Vagina (tissue), 2 donors: ENCODE measurements at places on chromosomes 7 and 10. TPM values are rescaled to one million over a fixed set of nuclear protein-coding genes. Genes with fewer than 3 reads are reported as not detected.
A peak's percentile ranks its signal among the peaks of the same experiment; 100 is the strongest.

NPFFR1 gene
- total RNA-seq, result not detected

PPP1R3C gene
- 26.3 TPM for total RNA-seq

ZNF467 gene
- 13.3 TPM for total RNA-seq

TFEC gene
- total RNA-seq, result 4.7 TPM

GIMAP1 gene
- 5.2 TPM for total RNA-seq

GRCh38 chr7:101924171-101924570 lies 106.7 kb downstream of the CUX1 start:
- peak overlapping the region; percentile 67 for H3K27ac ChIP-seq
- peak overlapping the region; percentile 6 for H3K4me3 ChIP-seq
- H3K4me1 ChIP-seq, result peaks cover 23% of the 10 kb centered on the region
- H3K27me3 ChIP-seq, result no peaks in the 10 kb centered on the region
- H3K36me3 ChIP-seq, result no peaks in the 10 kb centered on the region

- no peak for DNase-seq
- H3K27ac ChIP-seq, result no peak overlapping the region
- no peaks in the 10 kb centered on the region for H3K4me1 ChIP-seq
- no peak overlapping the region for H3K4me3 ChIP-seq
- H3K36me3 ChIP-seq, result no peaks in the 10 kb centered on the region
- no peaks in the 10 kb centered on the region for H3K27me3 ChIP-seq
Measured at GRCh38 chr7:70463352-70463938, 668.5 kb upstream of the GALNT17 start.

- H3K36me3 ChIP-seq, result no peaks in the 10 kb centered on the region
- no peak overlapping the region for H3K4me3 ChIP-seq
- no peaks in the 10 kb centered on the region for H3K4me1 ChIP-seq
- DNase-seq, result no peak
Measured at GRCh38 chr7:4136501-4137110, 545.5 kb upstream of the FOXK1 start.

GRCh38 chr10:123298583-123298982 lies 144.4 kb downstream of the BUB3 start:
- no peaks in the 10 kb centered on the region for H3K4me1 ChIP-seq
- H3K27ac ChIP-seq, result no peak overlapping the region
- no peaks in the 10 kb centered on the region for H3K36me3 ChIP-seq
- no peak overlapping the region for H3K4me3 ChIP-seq
- no peaks in the 10 kb centered on the region for H3K27me3 ChIP-seq
- no peak for DNase-seq

GRCh38 chr7:41994036-41994745 lies 242.8 kb downstream of the GLI3 start:
- H3K4me1 ChIP-seq, result peaks cover 69% of the 10 kb centered on the region
- H3K4me3 ChIP-seq, result no peak overlapping the region
- H3K27ac ChIP-seq, result no peak overlapping the region
- H3K27me3 ChIP-seq, result no peaks in the 10 kb centered on the region
- no peaks in the 10 kb centered on the region for H3K36me3 ChIP-seq

DNA sequence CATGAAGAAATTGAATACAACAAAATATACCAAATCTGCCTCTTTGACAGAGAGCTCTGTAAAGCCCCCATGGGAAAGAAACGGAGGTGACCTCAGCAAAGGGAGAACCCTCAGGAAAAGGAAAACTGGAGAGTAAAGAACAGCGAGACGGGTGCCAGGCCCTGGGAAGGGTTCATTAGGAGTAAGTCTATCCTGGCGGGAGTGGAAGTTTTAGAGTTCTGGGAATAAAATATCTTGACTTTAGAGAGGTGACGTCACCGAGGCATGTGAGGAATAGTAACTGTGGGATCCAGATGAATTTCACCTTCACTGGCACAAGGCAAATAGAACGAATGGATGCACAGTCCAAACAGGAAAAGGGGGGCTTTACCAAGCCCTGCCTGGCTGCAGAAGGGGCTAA lies 362.8 kb upstream of the IGFBP3 start:
- H3K27ac ChIP-seq, result no peak overlapping the region
- no peaks in the 10 kb centered on the region for H3K4me1 ChIP-seq
- no peaks in the 10 kb centered on the region for H3K27me3 ChIP-seq
- no peak for DNase-seq

GRCh38 chr7:54722502-54722901 lies 36.5 kb downstream of the SEC61G start:
- H3K4me3 ChIP-seq, result no peak overlapping the region
- H3K4me1 ChIP-seq, result no peaks in the 10 kb centered on the region
- no peak overlapping the region for H3K27ac ChIP-seq

DNA sequence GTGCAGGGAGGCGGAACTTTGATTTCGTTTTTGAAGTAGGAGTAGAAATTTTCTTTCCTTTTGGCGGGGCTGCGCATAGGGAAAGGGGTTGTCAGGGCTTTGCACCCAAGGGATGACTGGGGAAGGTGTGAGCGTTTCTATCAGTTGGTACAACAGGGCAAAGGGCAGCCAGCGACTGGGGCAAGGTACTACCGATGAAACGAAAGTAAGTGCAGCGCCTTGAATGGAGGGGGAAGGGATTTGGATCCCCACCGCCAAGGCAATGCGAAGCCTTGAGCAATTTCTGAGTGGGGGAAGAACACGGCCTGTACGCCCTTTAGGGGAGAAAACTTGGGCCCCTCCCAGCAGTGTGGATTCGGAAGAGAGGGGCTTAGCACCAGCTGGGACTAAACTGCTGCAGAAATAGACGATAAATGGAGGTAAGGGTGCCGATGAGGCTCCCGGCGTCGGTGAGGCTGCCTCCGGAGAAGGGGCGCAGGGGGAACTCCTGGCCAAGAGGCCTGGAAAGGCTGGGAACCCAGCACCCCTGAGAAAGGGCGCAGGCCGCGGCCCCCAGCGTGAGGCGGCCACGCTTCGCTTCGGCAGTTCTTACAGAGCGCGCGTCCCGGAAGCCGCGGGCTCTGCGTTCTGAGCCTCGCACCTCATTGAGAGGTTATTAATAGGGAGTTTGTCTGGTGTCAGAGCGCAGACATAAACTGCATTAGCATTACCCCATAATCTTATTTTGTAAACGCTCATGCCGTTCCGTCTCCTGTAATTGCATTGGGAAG lies 10.0 kb upstream of the TLX1 start:
- no peaks in the 10 kb centered on the region for H3K36me3 ChIP-seq
- peaks cover 20% of the 10 kb centered on the region for H3K27me3 ChIP-seq
- DNase-seq, result no peak
- peak overlapping the region; percentile 43 for H3K4me3 ChIP-seq

GRCh38 chr10:107741971-107742370 lies 577.5 kb upstream of the SORCS1 start:
- no peaks in the 10 kb centered on the region for H3K27me3 ChIP-seq
- no peaks in the 10 kb centered on the region for H3K4me1 ChIP-seq
- H3K27ac ChIP-seq, result no peak overlapping the region

DNA sequence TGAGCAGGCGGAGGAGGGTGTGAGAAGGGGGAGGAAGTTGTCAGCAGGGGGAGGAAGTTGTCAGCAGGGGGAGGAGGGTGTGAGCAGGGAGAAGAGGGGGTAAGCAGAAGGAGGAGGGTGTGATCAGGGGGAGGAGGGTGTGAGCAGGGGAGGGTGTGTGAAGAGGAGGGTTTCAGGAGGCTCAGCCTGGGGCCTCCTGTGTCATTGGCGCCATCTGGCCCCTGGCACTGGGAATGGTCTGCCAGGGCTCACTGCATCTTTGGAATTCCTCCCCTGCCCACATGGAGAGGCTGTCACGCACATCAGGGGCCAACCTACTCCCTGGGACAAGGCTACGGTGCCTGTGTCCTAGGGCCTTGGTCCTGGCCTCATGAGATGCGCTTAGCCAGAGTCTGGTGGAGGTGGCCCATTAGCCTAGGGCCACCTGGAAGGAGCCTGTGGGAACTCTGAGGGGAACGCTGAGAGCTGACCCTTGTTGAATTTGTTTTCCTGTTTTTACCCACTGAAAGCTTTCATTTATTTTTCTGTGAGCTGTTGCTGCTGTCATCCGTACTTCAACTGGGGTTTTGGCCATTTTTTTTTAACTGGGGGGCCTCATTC lies 18.0 kb downstream of the CAMK2B start:
- H3K27me3 ChIP-seq, result no peaks in the 10 kb centered on the region
- H3K36me3 ChIP-seq, result no peaks in the 10 kb centered on the region
- H3K4me1 ChIP-seq, result peaks cover 11% of the 10 kb centered on the region
- no peak for DNase-seq

GRCh38 chr7:123230603-123231002 lies 30.8 kb upstream of the SLC13A1 start:
- no peak overlapping the region for H3K4me3 ChIP-seq
- DNase-seq, result no peak
- H3K4me1 ChIP-seq, result no peaks in the 10 kb centered on the region
- H3K36me3 ChIP-seq, result no peaks in the 10 kb centered on the region

GRCh38 chr10:102675011-102675665 lies 30.9 kb downstream of the TRIM8 start:
- H3K36me3 ChIP-seq, result no peaks in the 10 kb centered on the region
- no peak overlapping the region for H3K4me3 ChIP-seq
- peaks cover 70% of the 10 kb centered on the region for H3K4me1 ChIP-seq
- H3K27ac ChIP-seq, result peak overlapping the region; percentile 71
- DNase-seq, result no peak
- no peaks in the 10 kb centered on the region for H3K27me3 ChIP-seq

DNA sequence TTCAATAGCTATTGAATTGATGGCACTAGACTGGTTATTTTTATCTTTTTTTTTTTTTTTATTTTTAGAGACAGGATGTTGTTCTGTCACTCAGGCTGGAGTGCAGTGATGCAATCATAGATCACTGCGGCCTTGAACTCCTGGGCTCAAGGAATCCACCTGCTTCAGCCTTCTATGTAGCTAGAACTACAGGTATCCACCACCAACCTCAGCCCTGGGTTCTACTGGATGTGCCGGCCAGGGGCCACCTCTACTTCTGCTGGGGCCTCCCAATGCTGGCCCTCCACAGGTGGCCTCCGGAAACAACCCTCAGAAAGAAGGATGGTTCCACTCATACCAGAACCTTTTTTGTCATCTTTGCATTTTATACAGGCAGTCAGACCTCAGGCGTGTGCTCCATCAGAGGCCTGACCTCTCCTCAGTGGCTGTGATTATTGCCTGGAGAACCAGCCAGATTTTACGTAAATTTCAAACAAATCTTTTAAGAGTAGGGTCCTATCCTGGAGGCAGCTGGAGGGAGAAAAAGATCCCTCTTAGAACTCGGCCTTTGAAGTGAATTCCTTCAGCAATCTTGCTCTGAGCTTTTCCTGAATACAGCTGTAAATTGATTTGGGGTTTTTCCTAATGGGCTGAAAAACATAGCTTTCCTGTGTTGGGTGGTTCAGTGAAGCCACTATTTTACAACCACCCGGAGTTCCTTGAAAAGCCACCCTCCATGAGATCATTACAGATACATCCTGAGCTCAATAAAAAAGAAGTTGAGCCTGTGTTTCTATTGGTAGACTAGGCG lies 110.0 kb downstream of the SPAG6 start:
- H3K4me1 ChIP-seq, result no peaks in the 10 kb centered on the region
- no peak for DNase-seq
- H3K27me3 ChIP-seq, result no peaks in the 10 kb centered on the region
- no peak overlapping the region for H3K27ac ChIP-seq
- H3K36me3 ChIP-seq, result no peaks in the 10 kb centered on the region

DNA sequence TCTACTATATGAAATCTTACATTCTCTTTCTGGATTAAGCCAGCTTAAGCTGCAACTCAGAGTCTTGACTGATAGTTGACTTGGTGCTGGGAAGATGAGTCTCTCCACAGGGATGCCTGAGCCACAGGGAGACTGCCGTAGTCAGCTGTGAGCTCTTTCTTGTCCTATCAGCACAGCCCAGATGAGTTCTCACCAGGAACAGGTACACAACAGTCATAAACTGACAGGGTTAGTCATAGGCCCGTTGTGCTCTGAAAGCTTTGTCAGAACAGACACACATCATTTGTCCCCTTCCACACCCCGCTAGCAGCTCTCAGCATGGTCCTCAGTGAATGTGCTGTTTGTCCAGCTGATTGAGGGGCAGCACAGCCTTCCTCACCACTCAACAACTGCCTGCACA lies 221.6 kb downstream of the RPS24 start:
- H3K4me3 ChIP-seq, result no peak overlapping the region
- peaks cover 6% of the 10 kb centered on the region for H3K4me1 ChIP-seq
- H3K27me3 ChIP-seq, result no peaks in the 10 kb centered on the region
- H3K36me3 ChIP-seq, result no peaks in the 10 kb centered on the region
- H3K27ac ChIP-seq, result no peak overlapping the region

GRCh38 chr7:13262929-13263530 lies 575.6 kb downstream of the ARL4A start:
- DNase-seq, result no peak
- H3K27me3 ChIP-seq, result no peaks in the 10 kb centered on the region
- H3K27ac ChIP-seq, result no peak overlapping the region
- no peaks in the 10 kb centered on the region for H3K36me3 ChIP-seq
- no peak overlapping the region for H3K4me3 ChIP-seq

DNA sequence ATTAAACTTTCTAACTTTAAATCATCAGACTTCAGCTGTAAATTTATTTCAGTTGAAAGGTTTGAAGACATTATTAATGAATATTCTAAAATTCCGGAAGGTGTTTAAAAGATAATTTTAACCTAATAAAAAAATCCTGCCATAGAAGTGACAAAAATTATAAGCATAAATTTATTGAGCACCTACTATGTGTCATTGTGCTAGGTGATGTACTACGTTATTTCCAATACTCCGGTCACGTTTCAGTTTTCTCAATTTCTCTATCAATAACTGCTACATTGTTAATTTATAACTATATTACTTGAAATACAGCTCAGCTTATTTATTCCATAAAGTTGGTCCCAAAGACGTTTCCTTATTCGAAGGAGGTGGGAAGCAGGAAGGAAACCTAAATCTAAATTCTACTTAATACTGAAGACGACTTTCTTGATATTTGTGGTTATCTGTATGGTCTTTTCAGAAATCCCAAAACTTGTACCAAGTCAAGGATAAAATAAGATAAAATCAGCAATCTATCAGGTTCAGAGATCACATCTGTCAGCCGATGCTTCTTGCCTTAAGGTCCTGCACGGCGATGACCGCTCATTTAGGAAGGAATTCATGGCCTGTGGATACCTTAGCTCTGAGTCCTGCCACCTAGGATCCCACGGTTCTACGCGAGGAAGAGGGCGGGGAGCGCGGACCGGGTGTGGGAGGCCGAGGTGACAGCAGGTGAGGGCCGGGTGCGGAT lies 1.2 kb upstream of the ZEB1 start:
- peak overlapping the region; percentile 92 for H3K4me3 ChIP-seq
- H3K27ac ChIP-seq, result peak overlapping the region; percentile 99
- DNase-seq, result no peak
- peaks cover 3% of the 10 kb centered on the region for H3K4me1 ChIP-seq
- no peaks in the 10 kb centered on the region for H3K36me3 ChIP-seq
- H3K27me3 ChIP-seq, result no peaks in the 10 kb centered on the region

- no peak overlapping the region for H3K27ac ChIP-seq
- H3K36me3 ChIP-seq, result no peaks in the 10 kb centered on the region
- peak overlapping the region; percentile 32 for H3K4me3 ChIP-seq
- peaks cover 36% of the 10 kb centered on the region for H3K4me1 ChIP-seq
Measured at GRCh38 chr10:100827819-100828737, 82.7 kb downstream of the PAX2 start.

- no peaks in the 10 kb centered on the region for H3K36me3 ChIP-seq
- peak; percentile 89 for DNase-seq
- peaks cover 74% of the 10 kb centered on the region for H3K4me1 ChIP-seq
Measured at GRCh38 chr10:32957341-32958084, 517 bp downstream of the ITGB1 start.
